ENCODE measurements at places on chromosomes 12 and 14.

GRCh38 chr14:68365228-68365627 lies 427.6 kb downstream of the ZFP36L1 start:
- no peak for DNase-seq

DNA sequence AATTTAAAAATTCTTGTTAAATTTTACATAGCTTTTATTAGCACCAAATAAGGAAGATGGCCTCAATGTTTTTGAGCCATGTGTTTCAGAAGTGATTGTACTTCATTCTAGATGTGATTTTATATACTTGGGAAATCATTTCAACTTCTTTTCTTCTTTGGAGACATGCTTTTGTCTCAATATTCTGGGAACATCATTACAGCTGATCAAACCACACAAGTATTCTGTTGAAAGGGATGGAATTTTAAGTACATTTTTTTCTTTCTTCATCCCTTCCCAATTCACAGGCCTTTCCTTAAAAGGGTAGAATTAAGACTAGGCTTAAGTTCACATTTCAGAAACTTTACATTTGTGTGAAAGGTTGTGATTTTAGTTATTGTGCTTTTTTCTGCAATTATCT lies 66.4 kb downstream of the PAPOLA start:
- DNase-seq, result no peak

- DNase-seq, result no peak
These were observed 250.2 kb downstream of the C12orf50 start for GRCh38 chr12:87779016-87779415.

DNA sequence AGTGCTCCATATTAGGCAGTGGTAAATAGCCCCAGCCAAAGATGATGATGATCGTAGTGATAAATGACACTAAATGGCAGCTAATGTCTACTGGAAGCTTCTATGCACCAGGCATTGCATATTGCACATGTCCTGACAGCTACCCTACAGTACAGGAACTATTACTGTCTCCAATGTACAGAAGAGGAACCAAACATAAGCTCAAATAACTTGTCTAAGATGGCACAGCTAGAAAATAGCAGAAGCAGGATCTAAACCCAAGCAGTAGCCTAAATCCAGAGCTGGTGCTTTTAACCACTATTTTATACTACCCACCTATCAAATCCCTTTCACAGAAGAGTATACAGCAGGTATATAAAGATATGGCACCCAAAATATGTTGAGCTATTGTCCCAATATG lies 28.9 kb downstream of the ESR2 start:
- DNase-seq, result no peak

GRCh38 chr12:103529306-103529705 lies 33.5 kb upstream of the C12orf42 start:
- no peak for DNase-seq

- DNase-seq, result no peak
These were observed 117.2 kb downstream of the CACNA1C start for GRCh38 chr12:2169940-2170339.

DNA sequence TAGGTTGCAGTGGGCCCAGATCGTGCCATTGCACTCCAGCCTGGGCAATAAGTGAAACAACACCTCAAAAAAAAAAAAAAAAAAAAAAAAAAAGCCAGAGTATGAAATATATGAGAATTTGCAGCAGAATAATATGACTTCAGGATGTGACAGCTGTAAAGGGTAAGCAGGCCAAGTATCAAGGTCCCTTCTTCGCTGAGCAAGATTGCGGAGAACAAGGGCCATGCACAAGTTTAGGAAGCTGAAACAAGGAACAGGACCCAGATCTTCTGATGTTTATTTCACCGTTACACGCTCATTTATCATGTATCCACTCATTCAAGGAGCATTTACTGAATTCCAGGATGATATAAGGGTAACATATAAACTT lies 659 bp upstream of the FOXJ2 start:
- DNase-seq, result no peak

GRCh38 chr12:96743606-96744005 lies 163.5 kb upstream of the NEDD1 start:
- no peak for DNase-seq

- no peak for DNase-seq
These were observed 414 bp upstream of the CDK17 start for GRCh38 chr12:96400631-96401075.

- no peak for DNase-seq
These were observed 104.3 kb downstream of the FLRT2 start for GRCh38 chr14:85634205-85634604.

- no peak for DNase-seq
These were observed 170.0 kb downstream of the BCL11B start for GRCh38 chr14:99101855-99102461.

- DNase-seq, result no peak
These were observed 166.5 kb upstream of the GSC start for GRCh38 chr14:94936401-94936892.

GRCh38 chr14:89374908-89375307 lies 42.1 kb downstream of the FOXN3 start:
- no peak for DNase-seq

GRCh38 chr12:114649585-114649984 lies 34.4 kb downstream of the TBX3 start:
- DNase-seq, result no peak

- no peak for DNase-seq
These were observed 97.2 kb downstream of the ZC3H14 start for GRCh38 chr14:88660056-88660455.

GRCh38 chr14:91387169-91387835 lies 30.3 kb downstream of the CCDC88C start:
- no peak for DNase-seq

GRCh38 chr12:14710632-14711320 lies 14.4 kb upstream of the GUCY2C start:
- no peak for DNase-seq

GRCh38 chr14:21405097-21405496 lies 21.3 kb upstream of the SUPT16H start:
- no peak for DNase-seq

DNA sequence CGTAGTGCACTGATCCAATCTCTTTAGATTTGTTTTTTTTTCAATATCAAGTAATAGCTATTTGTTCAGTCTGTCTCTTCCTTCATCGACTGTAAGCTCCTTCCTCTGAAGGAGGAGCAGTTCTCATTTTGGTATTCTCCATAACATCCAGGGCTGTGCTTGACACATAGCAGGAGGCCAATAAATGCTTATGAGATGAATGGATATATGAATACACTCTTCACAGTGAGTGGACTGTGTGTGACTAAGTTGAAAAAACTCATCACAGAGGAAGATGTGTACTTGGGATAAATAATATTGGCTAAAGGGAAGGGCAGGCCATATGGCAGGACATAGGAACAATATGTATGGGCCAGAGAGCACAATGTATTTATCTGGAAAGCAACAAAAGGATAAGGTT lies 205.3 kb upstream of the PRICKLE1 start:
- no peak for DNase-seq

- DNase-seq, result no peak
These were observed 9.5 kb upstream of the BEST3 start for GRCh38 chr12:69708649-69709048.

- DNase-seq, result no peak
These were observed 753.3 kb downstream of the SLC6A15 start for GRCh38 chr12:84159260-84159659.

DNA sequence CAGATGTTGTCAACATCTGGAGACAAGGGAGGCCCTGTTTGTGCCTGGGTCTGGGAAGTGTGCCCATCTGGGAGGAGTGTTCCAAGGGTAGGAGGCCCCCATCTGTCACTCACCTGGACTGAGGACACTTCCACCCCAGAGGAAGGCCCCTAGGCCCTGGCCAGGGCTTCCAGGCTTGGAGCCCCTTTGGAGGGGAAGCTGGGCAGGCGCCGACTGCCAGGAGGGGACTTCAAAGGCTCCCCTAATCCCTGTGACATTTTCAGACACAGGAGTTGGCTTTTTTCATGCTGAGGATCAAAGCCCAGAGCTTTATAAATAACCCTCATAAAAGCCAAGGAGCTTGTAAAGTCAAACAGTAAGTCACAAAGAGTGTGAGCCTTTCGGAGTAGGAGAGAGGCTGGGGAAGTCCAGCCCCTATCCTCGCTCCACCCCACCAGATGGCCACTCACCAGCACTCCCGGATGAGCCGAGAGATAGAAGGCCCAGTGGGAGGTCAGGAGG lies 17.6 kb upstream of the FAM222A start:
- no peak for DNase-seq

GRCh38 chr12:95994476-95994875 lies 1.7 kb downstream of the HAL start:
- no peak for DNase-seq

- DNase-seq, result no peak
These were observed 18.8 kb downstream of the KNTC1 start for GRCh38 chr12:122545855-122546254.

DNA sequence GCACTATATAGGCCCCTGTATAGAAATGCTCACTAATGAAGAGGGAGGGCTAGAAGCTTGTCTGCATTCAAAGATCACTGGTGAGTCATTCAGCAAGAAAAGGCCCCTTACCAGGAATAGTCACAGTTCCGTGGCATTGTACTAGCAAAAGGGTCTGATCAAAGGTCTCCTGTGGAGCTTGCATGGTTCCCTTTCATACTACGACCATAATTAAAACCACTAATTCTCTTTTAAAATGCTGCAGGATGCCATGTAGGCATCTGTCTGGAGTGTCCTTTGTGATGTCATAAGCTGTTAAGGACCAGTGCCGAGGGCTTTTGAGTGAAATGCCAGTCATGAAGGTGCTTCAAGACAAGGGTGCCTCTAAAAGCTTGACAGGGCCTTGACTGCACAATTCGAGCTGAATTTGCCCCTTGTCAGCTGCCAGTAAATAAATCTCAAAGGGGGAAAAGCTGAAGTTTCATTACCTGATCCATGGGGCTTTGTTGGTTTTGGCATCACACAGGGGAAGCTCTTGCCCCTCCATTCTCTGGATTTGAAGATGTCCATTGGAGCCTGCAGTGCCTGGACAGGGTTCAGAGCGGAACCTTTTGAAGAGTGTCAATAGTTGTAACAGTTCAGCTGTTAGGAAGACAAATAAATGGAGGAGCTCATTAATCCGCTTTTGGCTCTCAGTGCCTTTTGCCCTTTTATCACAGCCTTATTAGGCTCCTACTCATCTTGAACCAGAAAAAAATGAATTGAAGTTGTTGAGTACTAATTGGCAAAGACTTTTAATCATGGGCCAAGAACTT lies 69.1 kb downstream of the TMEM260 start:
- DNase-seq, result no peak

DNA sequence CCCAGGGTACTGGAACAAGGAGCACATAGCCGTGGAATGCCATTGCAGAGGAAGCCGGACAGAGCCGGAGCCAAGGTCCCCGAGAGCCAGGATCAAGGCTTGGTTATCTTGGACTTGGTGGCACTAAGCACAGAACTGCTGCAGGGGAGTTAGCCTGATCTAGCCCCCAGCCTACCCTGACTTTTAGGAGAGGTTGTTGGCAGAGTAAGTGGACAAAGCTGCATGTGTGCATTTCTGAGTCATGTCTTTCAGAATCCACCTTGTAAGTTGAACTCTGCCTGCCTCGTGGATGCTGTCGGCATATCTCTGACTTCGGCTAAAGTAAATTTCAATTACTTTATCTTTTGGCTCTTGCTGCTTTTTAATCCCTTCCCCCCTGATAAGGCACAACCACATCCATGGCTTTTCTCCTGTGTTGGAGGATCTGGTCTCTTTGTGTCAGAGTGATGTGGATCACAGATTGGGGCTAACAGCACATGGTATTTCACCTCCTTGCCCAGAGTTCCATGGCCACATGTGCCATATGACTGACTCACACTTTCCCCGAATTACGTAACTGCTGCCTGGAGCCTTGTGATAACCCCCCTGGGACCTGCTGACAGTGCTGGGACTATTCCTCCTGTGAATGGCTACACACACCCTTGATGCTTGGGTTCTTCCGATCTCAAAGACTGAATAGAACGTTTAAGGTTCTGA lies 240.3 kb downstream of the EMP1 start:
- DNase-seq, result no peak

- DNase-seq, result no peak
These were observed 54.9 kb downstream of the BEGAIN start for GRCh38 chr14:100532154-100532861.

DNA sequence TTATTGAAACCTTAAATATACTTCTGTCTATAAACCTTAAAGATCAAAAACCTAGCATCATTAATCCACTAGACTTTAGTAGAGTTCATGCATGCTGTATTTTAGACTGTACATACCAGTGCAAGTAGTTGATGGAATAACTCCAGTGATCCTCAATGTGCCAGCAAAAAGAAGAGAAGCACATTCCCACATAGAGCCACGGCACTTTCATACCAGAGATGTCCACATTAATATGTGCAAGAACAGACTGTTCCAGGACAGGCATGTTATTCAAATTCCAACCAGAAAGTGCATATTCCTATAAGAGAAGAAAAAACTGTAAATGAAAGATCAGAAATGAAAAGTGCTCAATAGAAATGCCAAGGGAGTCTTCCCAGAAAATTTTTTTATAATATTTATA lies 55.0 kb downstream of the KDM5A start:
- no peak for DNase-seq

GRCh38 chr14:95292660-95293425 lies 26.9 kb downstream of the CLMN start:
- no peak for DNase-seq

- peak; percentile 70 for DNase-seq
These were observed 52.3 kb downstream of the SLC25A47 start for GRCh38 chr14:100375266-100375962.

DNA sequence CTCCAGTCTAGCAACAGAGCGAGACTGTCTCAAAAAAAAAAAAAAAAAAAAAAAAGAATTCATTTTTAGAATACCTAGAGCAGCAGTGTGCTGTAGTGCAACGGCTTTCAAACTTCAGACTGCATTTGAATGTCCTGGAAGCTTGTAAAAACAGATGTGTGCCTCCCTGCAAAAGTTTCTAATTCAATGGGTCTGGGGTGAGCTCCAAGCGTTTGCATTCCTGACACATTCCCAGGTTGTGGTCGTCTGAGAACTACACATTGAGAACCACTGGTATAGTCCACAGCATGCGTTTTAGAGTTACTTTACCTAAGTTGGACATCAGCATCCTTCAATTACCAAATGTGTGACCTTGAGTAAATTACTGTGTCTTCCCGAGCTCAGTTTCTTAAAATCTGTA lies 816.8 kb downstream of the NRXN3 start:
- DNase-seq, result no peak

DNA sequence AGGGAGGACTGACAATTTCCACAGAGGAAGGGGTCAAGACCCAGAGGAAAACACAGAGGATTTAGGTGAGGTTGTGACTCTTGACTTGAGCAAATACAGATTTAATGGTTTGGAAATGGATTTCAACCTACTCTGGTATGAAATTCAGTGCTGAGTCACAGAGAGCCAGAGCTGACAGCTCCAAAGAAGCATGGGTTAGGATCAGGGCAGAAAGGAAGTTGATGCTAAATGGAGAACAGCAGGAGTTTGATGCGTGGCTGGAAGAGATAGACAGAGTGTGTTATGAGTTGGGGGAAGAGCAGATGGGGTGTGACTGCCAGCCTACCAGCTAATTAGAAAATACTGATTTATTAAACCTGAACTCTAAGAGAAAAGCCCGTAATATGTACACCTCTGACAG lies 272.6 kb downstream of the FOXG1 start:
- no peak for DNase-seq

DNA sequence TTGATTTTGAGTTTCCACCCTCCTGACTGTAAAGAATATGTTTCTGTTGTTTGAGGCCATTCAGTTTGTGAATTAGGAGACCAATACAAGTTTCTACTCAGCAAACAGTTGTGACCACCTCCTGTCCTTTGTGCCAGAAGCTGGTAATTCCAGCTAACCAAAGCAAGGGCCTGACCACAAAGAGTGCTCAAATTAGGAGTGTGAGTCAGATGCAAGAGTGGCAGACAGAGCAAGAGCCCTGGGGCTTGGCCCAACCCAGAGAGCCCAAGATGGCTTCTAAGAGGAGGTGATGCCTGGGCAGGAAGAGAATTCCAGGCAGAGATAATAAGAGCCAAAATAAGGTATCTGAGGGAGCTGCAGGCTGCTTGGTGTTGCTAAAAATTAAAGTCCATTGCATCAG lies 77.7 kb upstream of the C14orf132 start:
- no peak for DNase-seq
